ENCODE measurements at places on chromosomes 1 and 21.
A peak's percentile ranks its signal among the peaks of the same experiment; 100 is the strongest.

GRCh38 chr1:74467786-74468377 lies 44.5 kb downstream of the LRRC53 start:
- no peak for DNase-seq

DNA sequence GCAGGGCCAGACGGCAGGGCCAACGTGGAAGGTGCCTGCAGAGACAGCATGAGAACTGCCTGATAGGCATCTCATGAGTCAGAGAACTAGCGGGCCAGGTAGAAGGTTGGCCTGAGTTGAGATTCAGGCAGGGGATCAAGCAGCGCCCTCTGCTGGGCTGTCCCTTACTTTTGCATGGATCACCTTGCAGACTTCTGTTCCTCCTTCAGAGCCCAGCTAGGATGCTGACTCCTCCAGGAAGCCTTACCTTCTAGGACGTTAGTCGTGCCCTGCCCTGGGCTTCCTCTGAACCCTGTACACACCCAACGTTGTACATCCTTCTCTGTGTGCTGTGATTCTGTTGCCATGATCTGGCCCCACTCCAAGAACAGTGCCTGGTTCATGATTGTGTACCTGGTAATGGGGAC lies 231.3 kb upstream of the VAMP3 start:
- DNase-seq = no peak

DNA sequence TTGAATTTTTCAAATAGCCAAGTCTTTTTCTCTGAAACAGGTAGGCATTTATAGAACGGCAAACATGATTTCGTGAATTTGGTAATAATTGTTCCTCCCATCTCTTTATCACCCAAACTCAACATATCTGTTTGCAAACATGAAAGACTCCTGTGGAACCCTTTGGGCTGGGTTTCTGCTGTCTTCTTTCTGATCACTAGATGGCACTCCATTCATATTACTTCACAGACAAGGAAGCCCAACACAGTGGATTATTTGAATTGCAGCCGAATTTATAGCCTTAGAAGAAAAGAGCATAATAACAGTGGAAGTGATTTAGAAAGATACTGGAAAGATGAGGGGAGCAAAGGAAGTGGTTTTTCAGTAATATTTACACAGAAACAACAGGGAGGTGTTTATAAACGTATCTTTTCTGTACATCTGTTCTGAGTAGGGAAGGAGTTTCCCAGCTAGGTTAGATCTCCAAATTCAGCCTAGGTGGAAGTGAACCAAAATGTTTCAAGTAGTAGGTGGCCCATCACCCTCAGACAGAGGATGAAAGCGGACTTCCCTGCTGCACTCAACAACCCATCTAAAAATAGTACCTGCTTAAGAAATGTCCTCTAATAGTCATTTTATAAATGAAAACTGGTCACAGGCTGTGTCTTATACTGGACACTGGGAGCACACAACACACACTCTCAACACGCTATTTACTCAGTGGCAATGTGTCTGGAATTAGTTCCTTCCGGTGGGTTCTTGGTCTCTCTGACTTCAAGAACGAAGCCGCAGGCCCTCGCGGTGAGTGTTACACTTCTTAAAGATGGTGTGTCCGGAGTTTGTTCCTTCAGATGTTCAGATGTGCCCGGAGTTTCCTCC lies 67.6 kb downstream of the MAP3K21 start:
- DNase-seq = no peak

DNA sequence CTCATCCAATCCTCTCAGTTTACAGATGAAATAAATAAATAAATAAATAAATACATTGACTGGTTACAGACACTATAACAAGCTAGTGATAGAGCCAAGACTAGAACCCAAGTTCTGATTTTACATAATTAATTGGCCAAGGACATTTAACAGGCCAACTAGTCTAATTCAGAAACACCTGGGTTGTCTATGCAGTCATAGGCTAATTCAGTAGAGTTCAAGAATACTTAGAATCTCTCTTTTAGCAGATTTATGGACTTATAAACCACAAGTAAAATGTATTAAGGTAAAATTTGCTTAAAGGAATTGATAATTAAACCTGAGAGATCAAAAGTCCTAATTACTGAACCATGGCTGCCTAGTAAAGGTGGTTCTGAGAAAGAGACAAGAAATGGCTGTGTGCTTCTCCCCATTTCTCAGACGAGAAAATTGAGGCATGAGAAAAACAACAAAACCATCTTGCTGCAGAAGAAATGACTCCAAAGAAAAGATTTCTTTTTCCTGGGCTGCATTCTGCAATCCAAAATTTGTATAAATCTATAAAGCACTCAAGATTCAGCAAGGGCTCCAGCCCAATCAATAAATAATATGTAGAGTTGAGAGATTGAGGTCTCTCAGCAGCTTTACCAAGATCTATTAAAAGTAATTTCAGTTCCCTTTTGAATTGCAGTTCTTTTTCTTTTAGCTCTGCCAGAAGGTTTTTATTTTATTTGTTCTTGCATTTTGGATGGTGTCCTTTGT lies 98.3 kb downstream of the DUSP10 start:
- no peak for DNase-seq

DNA sequence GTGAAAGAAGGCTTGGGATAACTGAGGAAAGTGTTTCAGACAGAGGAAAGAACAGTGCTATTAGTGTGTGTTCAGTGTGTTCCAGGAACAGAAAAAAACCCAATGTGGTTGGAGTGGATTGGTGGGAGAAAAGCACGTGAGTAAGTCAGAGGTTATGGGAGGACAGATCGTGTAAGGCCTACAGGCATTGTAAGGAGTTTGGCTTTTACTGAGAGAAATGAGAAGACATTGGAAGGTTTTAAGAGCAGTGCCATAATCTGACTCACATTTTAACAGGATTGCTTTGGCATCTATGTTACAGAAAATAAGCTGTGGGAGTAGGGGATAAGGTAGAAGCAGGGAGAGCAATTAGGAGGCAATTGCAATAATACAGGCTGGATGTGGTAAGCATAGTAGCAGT lies 4.8 kb downstream of the ARPC5 start:
- DNase-seq = no peak

DNA sequence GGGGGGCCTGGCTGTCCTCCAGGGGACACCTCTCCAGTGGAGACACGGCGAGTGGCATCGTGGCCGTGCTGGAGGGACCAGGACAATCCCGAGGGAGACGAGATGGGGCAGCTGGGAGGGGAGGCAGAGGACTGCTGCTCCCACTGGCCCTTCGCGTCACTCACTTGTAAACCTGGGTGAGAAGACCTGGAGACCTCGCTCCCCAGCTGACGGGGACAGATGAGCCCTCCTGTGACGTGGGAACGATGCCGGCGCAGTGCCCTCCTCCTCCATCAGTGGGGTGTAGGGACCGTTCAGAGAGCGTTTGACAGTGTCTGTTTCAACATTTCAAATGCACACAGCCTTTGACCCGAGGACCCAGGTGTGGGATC lies 4.6 kb downstream of the SPATC1L start:
- no peak for DNase-seq

GRCh38 chr1:119327450-119328155 lies 41.0 kb upstream of the HAO2 start:
- no peak for DNase-seq

DNA sequence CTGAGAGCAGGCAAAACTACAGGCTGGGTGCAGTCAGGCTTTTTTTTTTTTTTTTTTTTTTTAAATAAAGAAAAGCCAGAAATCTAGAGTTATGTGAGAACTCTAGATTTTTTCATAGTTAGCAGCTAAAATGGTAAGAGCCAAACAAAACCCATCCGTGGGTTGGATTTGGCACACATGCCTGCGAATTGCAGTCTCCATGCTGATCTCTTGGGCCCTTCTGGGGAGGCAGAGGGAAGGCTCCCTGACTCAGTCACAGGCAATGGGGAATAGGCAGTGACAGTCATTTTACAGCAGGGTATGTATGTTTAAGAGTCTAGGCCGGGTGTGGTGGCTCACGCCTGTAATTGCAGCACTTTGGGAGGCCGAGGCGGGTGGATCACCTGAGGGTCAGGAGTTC lies 2.6 kb downstream of the TXLNA start:
- no peak for DNase-seq

DNA sequence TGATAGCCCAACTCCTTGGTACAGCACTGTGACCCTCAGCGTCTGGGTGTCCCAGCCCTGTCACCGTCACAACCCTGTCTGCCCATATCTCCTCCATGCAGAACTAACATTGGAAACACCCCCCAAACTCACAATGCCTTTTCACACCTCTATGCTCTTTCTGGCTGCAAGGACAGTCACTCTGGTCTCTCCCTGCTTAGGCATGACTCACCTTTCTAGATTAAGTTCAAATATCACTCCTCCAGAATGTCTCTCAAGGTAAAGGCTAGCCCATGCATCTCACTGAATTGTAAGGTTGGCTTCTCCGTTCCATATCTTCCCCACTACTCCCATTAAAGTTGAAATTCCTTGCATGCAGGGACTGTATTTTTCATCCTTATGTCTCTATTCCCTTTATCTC lies 17.0 kb upstream of the CAPN8 start:
- no peak for DNase-seq

DNA sequence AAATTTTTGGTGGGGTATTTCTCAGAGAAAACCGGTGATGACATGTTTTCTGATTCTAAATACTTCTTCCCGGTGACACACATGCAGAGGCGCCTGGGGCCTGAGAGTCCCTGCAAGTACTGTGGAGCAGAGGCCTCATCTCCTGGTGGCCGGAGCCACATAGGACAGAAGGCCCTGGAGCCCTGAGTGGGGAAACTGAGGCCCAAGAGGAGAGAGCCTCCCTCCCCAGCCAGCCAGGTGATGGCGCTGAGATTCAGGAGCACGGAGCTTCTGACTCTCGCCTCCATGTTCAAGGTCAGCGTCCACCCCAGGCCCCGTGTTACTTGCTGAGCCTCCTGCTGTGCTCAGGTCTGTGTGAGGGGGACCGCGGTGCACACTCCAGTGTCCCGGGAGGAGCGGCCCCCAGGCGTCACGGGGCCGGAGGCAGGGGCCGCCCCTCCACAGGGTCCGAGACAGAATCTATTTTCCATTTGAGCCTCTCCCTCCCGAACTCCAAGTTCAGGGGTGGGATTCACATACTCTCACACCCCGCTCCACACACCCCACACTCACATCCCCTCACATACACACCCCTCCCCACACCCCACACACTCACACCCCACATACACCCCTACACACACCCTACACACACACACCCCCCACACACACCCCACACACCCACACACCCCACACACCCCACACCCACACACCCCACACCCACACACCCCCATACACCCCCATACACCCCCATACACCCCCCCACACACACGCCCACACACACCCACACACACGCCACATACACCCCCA lies 43.8 kb downstream of the SLX9 start:
- DNase-seq = no peak

GRCh38 chr1:53460666-53461322 lies 1.6 kb downstream of the DMRTB1 start:
- DNase-seq = peak; percentile 82

GRCh38 chr1:109732390-109732881 lies 8.4 kb downstream of the GSTM3 start:
- no peak for DNase-seq

GRCh38 chr1:197390856-197391255 lies 122.8 kb downstream of the CRB1 start:
- no peak for DNase-seq

DNA sequence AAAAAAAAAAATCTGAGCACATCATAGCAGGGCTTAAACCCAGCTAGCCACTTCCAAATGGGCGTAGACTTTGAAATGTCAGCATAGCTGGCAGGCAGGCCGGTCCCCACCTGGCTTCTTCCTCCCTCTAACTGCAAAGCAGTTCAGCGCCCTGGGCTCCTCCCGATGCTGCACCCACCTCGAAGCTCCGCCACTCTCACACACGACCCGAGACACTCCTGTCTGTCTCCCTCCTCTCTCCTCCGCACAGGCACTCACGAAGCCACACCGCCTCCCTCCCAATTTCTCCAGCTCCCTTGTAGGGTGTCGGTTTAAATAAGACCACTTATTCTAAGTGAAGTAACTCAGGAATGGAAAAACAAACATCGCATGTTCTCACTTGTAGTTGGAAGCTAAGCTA lies 301.3 kb downstream of the NPHP4 start:
- DNase-seq = peak; percentile 72

DNA sequence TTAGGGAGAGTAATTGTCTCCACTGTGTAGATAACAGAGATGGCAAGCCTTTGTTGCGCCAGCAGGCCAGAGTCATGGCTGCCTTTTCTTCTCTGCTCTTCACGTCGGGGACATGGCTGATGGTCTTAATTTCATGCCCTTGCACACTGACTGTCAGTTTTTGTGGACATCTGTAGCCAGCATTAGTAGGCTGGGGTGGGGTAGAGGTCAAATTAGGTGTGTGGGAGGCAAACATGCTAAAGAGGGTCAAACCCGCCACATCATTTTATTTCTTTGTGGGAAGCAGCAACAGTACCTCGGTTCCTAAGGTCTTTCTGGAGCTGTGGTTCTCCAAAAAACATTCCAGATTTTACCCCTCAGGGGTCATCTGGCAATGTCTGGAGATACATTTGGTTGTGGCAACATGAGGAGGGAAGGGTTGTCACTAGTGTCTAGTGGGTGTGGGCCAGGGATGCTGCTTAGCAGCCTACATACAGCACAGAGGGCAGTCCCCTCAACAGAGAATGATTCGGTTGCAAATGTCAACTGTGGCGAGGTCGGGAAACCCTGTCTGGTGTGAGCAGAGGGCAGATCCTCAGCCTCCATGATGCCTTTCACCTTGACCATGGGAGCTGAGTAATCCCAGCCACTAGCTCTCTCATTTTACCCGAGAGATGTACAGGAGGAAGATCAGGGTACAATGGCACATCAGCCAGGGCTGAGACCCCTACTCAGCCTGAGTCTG lies 14.7 kb downstream of the RUNX1 start:
- DNase-seq = no peak

DNA sequence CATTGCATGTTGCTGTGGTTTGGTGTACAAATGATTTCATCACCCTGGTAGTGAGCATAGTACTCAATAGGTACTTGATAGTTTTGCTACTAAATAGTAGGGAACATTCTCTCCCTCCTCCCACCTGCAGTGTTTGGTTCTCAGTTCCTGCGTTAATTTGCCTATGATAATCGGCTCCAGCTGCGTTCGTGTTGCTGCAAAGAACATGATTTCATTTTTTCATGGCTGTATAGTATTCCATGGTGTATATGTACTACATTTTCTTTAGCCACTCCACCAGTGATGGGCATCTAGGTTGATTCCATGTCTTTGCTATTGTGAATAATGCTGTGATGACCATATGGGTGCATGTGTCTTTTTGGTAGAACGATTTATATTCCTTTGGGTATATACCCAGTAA lies 903.4 kb downstream of the TTLL7 start:
- DNase-seq = no peak

GRCh38 chr1:1211541-1212441 lies 2.2 kb downstream of the TNFRSF4 start:
- DNase-seq = no peak

- DNase-seq = no peak
Observed at GRCh38 chr1:43315481-43315880, 14.7 kb downstream of the TIE1 start.

- no peak for DNase-seq
Observed at GRCh38 chr1:14930247-14930965, 223.1 kb upstream of the TMEM51 start.

DNA sequence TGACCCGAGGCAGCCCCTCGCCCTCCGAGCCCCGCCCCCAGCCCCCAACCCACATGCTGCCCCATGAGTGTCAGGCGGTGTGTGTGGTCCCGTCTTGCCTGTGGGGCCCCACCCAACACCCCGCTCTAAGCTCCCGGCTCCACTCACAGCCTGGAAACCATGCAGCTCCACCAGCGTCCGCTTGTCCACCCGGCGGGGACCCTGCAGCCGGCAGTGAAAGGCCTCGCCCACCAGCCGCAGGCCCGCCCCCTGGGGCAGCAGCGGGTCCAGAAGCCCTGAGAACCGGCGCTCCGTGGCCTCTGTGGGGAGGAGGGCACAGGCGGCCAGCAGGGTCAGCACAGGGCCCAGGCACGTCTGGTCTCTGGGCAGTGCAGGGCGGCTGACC lies 2.7 kb downstream of the C1QTNF12 start:
- no peak for DNase-seq

All from mesenteric fat pad (tissue), 1 donor.